Thymus (tissue), 14 donors: ENCODE measurements at places on chromosomes 3 and 15. TPM values are rescaled to one million over a fixed set of nuclear protein-coding genes. Genes with fewer than 3 reads are reported as not detected.
A peak's percentile ranks its signal among the peaks of the same experiment; 100 is the strongest.

The CHL1 gene
- 1.5 TPM for polyA plus RNA-seq

The RBMS3 gene
- 12.8 TPM for polyA plus RNA-seq

The GOLGA8J gene
- polyA plus RNA-seq: 0.05 TPM

The CCR3 gene
- polyA plus RNA-seq: 0.27 TPM

DNA sequence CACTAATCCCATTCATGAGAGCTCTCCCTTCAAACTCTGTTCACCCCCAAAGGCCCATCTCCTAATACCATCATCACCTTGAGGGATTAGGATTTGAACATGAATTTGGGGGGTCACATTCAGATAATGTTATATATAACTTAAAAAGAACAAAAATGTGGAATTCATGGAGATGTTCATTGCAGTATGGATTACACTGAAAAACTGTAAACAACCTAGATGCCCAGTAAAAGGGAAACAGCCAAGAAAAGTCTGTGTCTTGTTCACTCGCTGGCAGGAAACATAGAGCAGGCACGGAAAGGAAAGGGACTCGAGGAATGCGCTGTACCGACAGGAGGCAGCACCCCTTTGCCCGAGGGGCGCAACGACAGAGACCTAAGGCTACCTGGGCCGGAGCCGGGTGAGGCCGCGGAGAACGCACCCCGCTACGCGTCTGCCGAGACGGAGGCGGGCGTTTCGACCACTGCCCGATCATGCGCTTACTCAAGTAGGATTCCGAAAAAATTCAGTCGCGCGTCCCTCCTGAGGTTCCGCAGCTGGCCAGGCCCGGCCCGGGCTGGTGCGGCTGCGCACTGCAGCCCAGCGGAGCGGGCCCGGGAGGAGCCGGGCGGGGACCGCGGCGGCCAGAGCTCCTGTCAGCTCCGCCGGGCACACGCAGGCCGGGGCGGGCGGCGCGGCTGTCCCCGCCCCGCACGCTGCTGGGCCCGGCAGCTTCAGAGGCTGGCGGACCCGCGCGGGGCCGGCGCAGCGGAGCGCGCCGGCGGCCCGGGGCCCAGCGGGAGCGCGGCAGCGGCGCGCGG lies 862 bp upstream of the MAN2A2 start:
- H3K27me3 ChIP-seq: no peaks in the 10 kb centered on the region
- peaks cover 7% of the 10 kb centered on the region for H3K4me1 ChIP-seq
- peaks cover 22% of the 10 kb centered on the region for H3K36me3 ChIP-seq

DNA sequence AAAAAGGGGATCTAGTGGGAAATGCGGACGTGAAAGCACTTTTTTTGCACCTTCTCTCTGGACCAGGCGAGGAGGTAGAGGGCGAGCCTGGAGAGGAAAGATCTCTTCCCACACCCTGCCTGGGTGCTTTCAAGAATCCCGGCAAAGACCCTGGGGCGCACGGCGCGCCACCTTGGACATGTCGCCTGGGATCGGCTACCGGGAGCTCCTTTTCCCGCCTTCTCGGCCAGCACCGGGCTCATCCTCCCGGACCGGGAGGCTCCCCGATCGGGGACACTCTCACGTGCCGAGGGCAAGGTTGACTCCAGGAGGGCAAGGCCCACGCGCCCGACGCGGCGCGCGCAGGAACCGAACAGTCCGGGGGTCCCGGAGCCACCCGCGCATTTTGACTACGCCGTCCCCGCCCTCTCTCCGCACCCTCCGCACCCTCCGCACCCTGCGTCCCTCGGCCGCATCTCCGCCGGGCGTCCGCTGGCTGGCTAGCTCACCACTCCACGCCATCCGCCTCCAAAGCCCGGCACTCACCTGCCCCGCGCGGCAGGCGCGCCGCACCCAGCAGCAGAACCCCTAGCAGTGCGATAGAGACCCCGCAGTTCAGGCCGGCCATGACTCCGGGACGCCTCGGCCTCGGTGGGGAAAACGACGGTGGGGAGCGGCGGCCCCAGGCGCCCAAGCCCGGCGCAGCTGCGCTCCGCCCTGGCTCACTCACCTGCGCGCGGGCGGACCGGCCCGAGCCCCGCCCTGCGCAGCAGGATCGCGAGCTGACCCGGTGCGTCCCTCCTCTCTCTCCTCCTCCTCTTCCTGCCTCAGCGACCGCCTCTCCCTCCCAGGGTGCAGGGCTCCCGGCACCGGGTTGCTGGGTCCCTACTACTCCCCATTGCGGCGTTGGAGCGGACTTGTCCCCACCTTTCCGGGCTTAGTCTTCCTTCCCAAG lies at the start of gene CDCP1:
Gene CDCP1, minus strand, starts transcription at position 698 of the 934 bp plus-strand sequence. Its CDS starts 91 bp downstream, at position 607.
- peak within 1 kb of the TSS; percentile 47 for H3K4me3 ChIP-seq
- no peaks in the 10 kb centered on the region for H3K36me3 ChIP-seq
- peaks cover 12% of the 10 kb centered on the region for H3K4me1 ChIP-seq
- no peak within 1 kb of the TSS for H3K27ac ChIP-seq

- H3K4me1 ChIP-seq: no peaks in the 10 kb centered on the region
- no peak for DNase-seq
- no peaks in the 10 kb centered on the region for H3K27me3 ChIP-seq
- peak overlapping the region; percentile 11 for H3K27ac ChIP-seq
- no peaks in the 10 kb centered on the region for H3K36me3 ChIP-seq
These were observed 18.9 kb upstream of the COPG1 start for GRCh38 chr3:129230311-129231019.

DNA sequence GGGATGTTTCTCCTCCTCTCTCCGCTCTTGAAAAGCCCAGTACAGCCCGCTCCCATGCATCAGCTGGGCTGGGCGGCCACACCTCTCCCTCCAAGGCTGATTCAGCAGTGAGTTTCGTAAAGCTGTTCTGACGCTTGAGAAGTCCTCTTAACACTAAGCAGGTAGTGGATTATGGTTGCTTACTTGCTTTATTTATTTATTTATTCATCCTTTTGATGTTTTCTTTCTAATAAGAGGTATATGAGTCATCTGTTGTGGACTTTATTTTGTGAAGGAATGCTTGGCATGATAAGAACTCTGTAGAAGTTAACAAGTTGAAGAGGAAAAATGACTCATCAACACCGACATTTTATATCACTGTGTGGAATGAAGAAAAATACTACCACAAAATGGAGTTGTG lies 285.0 kb downstream of the SQOR start:
- no peaks in the 10 kb centered on the region for H3K4me1 ChIP-seq
- no peak overlapping the region for H3K4me3 ChIP-seq
- no peak overlapping the region for H3K27ac ChIP-seq
- no peak for DNase-seq

DNA sequence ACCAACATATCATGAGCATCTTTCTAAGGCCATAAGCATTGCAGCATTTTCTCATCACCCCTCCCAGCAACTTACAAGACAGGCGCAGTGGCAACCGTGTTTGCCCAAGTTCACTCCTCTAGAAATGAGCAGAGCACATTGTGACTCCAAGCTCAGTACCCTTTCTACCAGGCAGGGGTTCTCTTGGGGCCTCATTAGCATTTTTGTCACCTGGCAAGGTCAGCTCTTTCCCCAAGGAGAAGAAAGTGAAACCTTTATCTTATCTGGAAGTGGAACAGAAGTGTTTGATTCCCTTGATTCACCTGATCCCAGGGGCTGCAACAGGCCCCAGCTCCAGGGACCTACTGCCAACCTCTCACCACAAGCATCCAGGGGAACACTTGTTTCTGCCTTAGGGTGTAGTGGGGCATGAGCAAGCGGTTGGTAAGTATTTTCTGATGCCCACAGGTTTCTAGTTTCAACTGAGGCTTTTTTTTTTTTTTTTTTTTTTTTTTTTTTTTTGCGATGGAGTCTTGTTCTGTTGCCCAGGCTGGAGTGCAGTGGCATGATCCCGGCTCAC lies 44.0 kb upstream of the HERC1 start:
- no peak for DNase-seq
- peaks cover 2% of the 10 kb centered on the region for H3K4me1 ChIP-seq
- H3K4me3 ChIP-seq: no peak overlapping the region
- H3K36me3 ChIP-seq: no peaks in the 10 kb centered on the region
- no peaks in the 10 kb centered on the region for H3K27me3 ChIP-seq
- H3K27ac ChIP-seq: no peak overlapping the region

- no peaks in the 10 kb centered on the region for H3K36me3 ChIP-seq
- H3K27ac ChIP-seq: no peak overlapping the region
- no peaks in the 10 kb centered on the region for H3K4me1 ChIP-seq
- DNase-seq: no peak
- H3K27me3 ChIP-seq: no peaks in the 10 kb centered on the region
These were observed 62.5 kb upstream of the GBE1 start for GRCh38 chr3:81823882-81824395.

DNA sequence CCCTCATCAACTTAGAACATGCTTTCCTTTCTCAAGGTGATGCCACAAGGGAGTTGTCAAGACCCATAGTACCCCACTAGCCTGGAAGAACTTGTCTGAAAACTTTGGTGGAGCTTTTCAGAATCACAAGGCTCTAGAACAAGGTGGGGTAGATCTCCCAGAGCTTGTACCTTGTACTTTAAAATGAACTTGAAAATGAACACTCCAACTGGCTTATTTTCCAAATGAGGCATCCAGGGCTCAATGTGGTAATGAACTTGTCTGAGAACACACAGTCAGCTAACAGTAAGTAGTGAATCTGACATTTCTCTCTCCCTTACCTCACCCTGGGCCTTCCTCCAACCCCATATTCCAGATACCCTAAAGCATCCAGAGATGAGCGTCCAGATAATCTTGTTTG lies 81.8 kb upstream of the THBS1 start:
- no peaks in the 10 kb centered on the region for H3K36me3 ChIP-seq
- no peaks in the 10 kb centered on the region for H3K27me3 ChIP-seq
- H3K4me3 ChIP-seq: no peak overlapping the region
- no peak for DNase-seq
- H3K4me1 ChIP-seq: peaks cover 13% of the 10 kb centered on the region
- no peak overlapping the region for H3K27ac ChIP-seq

- H3K4me3 ChIP-seq: no peak overlapping the region
- no peaks in the 10 kb centered on the region for H3K4me1 ChIP-seq
These were observed 83.0 kb upstream of the PTX3 start for GRCh38 chr3:157353652-157354051.

- H3K27me3 ChIP-seq: no peaks in the 10 kb centered on the region
- H3K36me3 ChIP-seq: no peaks in the 10 kb centered on the region
- DNase-seq: no peak
- no peaks in the 10 kb centered on the region for H3K4me1 ChIP-seq
These were observed 50.1 kb downstream of the C3orf20 start for GRCh38 chr3:14725013-14725412.

DNA sequence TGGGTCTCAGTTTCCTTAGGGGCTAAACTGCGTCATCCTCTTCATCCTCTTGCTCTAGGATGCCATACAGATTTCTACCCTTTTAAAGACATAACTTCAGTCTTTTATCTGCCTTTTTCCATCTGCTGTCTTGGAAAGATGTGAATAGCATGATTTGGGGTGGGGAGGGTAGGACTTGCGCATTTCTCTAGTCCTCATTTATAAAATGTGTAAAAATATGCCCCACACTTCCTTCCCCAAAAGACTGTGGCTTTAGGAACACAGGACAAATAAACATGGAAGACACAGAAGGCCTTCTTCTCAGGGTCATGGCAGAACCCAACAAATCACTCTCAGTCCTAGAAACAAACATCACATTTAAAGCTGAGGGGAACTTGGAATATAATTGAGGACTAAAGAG lies 48.4 kb upstream of the BCL6 start:
- no peak overlapping the region for H3K27ac ChIP-seq
- H3K4me1 ChIP-seq: peaks cover 4% of the 10 kb centered on the region
- no peaks in the 10 kb centered on the region for H3K27me3 ChIP-seq

DNA sequence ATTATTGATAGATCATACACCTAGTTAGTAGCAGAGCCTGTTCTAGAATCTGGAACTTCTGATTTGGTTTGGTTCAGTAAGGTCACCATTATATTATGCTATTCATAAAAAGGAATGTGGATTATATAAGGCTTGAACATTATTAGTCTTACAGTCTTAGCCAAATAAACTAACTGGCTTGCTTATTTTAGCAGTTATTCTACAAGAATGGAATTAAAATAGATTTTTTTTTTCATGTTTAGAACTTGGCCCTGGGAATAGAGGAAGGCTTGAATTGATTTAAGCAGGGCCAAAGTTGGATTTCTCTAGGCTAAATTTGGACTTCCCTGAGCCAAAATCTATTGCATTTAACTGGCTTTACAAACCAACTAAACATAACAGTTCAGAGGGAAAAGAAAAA lies 24.4 kb downstream of the DTWD1 start:
- no peaks in the 10 kb centered on the region for H3K36me3 ChIP-seq
- H3K27ac ChIP-seq: no peak overlapping the region
- H3K4me3 ChIP-seq: no peak overlapping the region
